ENCODE measurements at places on chromosomes 13 and 19. TPM values are rescaled to one million over a fixed set of nuclear protein-coding genes. Genes with fewer than 3 reads are reported as not detected.

Gene ZNF66
- total RNA-seq: 6.1 TPM

Gene MIR17HG
- total RNA-seq: 10.2 TPM

DNA sequence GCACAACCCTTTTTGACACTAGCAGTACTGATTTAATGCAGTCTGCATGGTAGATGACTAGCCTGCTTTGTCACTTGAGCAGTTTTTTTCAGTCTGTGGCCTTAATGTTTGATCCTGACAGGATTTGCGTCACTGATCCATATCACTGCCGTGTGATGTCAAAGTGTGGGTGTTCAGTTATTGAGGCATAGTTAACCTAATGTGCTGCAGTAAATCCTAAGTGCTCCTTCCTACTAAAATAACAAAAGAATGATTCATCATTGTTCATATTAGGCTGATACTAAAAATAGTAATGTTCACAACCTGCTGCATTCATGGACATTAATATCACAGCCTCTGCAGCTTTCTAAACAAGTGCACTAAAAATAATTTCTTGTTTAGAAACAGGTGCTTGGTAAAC lies 121.9 kb upstream of the MLNR start:
- DNase-seq: no peak

- DNase-seq: no peak
Measured at GRCh38 chr13:99390601-99391000, 83.4 kb upstream of the GPR183 start.

GRCh38 chr19:57668635-57669034 lies at the start of gene ZSCAN4:
Gene ZSCAN4 (plus strand): TSS chr19:57668935. CDS start chr19:57676146, 7,211 bp downstream.
- no peak for DNase-seq

GRCh38 chr19:45078390-45079062 lies 534 bp upstream of the GEMIN7 start:
- DNase-seq: no peak

- DNase-seq: peak; percentile 77
Measured at GRCh38 chr13:48505597-48506091, 27.2 kb downstream of the RCBTB2 start.

DNA sequence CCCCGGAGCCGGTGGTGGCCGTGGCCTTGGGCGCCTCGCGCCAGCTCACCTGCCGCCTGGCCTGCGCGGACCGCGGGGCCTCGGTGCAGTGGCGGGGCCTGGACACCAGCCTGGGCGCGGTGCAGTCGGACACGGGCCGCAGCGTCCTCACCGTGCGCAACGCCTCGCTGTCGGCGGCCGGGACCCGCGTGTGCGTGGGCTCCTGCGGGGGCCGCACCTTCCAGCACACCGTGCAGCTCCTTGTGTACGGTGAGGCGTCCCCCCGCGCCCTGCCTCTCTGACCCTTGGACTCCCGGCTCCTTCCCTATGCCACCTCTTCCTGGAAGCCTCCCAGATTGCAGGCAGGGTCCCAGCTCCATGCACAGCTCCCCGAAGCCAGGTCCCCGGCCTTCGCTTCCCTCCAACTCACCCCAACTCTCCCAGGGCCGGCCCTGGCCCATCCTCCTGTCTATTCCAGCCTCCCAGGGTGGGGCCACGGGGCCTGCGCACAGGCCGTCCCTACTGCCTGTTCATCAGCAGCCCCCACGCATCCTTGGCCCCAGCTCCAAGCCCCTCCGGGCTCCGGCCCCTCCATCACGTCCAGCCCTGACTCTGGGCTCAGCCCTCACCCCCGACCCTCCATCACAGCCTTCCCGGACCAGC lies 1.7 kb downstream of the MADCAM1 start:
- no peak for DNase-seq

GRCh38 chr19:33287927-33288326 lies 14.4 kb downstream of the CEBPA start:
- DNase-seq: no peak

DNA sequence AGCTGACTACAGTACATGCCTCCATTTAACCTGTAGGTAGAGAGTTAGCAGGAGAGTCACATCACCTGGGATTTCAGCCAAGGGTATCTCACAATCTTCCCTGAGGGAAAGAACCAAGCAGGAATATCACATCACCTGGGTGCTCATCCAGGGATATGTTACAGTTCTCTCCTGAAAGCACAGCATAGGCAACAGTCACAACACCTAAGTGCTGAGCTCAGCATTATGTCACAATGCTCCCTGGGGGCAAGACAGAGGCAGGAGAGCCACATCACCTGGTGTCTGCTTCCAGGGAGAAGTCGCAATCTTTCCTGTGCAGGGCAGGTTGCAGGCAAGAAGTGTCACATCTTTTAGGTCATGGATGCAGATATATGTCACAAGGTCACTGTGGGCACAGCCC lies 9.4 kb upstream of the ZNF91 start:
- DNase-seq: no peak

- DNase-seq: no peak
Measured at GRCh38 chr19:33441277-33441699, 67.8 kb downstream of the CEBPG start.

DNA sequence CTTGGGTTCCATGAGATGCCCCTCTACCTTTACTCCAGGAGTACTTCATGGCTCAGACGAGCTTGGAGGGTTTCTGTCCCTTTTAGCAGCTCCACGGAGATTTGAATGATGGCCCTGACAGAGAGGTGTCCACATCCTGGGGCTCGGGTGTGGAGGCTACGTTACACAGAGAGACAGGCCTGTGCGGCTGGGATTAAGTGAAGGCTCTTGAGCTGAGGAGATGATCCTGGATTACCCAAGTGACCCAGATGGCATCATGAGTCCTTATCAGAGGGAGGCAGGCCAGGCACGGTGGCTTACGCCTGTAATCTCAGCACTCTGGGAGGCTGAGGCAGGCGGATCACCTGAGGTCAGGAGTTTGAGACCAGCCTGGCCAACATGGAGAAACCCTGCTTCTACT lies 12.4 kb downstream of the DPP9 start:
- no peak for DNase-seq

DNA sequence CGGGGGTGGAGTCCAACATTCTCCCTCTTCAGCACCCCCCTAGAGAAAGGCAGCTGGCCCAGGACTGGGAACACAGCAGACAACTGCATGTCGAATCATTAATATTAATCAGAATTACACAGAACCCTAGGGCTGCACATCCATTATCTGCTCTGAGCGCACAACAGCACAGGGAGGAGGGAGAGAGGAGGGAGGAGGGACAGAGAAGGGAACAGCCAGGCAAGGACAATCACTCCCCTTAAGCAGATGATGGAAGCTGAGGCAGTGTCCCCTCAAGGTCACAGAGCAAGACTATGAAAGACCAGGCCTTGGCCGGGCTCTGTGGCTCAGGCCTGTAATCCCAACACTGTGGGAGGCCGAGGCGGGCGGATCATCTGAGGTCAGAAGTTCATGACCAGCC lies 25.7 kb downstream of the TLE6 start:
- DNase-seq: no peak

DNA sequence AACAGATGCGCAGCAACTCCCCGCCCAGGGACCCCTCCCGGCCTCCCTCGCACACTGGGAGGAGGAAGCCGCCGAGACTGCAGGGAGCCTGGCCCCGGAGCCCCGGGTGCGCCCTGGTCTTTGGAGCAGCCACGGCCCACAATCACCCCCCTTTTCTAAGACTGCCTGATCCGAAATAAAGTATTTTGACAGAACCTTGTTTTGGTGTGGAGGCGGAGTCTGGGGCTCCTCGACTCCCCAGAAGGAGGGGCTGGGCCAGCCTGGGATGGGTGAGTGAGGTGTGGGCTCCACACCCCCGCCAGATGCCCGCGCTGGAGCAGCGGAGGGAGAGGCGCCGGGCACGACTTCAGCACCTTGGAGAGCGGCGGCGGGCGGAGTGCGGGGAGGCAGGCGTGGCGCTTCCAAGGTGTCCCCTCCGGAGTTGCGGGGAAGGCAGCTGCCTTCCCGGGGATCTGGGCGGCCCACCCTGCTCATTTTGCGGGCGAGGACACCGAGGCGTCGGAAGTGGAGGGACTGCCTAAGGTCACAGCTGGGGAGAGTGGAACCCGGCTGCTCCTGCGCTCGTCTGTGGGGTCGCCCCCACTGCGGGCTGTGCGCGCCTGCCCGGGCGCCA lies 9.4 kb downstream of the SIRT6 start:
- DNase-seq: no peak
